HL-60 (cell line): ENCODE measurements at places on chromosomes 4 and X.

DNA sequence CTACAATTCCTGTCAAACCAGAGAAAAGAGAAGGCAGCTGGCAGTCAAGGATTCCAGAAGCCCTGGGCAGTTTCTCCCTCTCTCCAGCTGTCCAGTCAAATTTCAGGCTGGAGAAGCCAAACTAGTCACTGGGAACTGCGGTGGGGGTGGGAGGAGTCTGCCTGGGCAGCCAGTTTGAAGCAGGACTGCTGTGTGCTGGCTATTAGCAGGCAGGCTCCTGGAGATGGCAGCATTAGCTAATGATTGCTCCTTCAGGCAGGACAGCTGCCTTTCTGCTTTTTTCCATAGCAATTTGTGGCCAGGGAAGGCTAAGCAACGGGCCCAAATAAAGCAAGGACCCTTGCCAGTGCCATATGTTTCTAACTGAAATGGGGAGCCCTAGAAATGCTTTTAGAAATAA is 44.7 kb upstream of the FGF13 start:
- no peak for DNase-seq

GRCh38 chrX:38041237-38041636 is 34.9 kb downstream of the SYTL5 start:
- DNase-seq = no peak

DNA sequence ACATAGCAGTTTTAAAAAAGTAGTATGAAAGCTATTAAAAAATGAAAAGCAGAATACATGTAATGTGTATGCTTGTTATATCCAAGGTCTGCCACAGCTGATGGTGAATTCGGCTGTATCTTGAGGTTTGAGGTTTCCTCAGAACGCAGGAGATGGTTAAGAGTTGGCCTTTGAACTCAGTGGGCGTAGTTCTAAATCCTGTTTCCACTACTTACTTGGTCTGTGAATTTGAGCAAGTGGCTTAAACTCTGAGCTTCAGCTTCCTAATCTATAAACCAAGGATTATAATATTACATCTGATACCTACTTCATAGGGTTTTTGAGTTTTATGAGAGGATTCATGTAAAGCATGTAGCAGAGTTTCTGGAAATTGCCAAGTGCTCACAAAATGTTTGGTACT is 125.2 kb downstream of the STIM2 start:
- DNase-seq = peak; percentile 14

GRCh38 chr4:89538886-89539285 is 231.3 kb upstream of the GPRIN3 start:
- no peak for DNase-seq

- peak; percentile 79 for DNase-seq
These were observed at the start of gene STK26 for GRCh38 chrX:132022967-132023895. Gene STK26, plus strand, starts transcription at chrX:132023302. Its CDS starts 316 bp downstream, at chrX:132023618.

DNA sequence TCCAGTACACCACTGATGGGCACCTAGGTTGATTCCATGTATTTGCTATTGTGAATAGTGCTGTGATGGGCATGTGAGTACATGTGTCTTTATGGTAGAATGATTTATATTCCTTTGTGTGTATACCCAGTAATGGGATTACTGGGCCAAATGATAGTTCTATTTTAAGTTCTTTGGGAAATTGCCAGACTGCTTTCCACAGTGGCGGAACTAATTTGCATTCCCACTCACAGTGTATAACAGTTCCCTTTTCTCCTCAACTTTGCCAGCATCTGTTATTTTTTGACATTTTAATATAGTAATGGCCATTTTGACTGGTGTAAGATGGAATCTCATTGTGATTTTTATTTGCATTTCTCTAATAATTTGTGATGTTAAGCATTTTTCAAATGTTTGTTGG is 25.9 kb downstream of the CC2D2A start:
- DNase-seq = no peak

DNA sequence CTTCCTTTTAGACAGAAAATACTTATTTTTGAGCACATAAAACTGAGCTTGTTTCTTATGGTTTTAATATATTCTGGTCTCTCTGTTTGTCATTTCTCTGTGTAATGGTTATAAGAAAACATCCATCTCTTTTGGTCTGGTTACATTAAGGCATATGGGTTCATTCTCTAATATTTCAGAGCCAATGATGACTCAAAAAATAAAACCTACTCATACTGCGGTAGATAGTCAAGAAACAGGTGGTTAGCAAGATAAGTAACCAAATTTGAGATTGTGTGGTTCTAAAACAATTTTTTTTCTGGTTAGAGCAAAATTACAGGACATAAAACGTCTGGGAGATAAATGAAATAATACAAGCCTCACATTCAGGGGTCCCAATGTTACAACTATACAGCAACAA is 654.5 kb downstream of the STIM2 start:
- no peak for DNase-seq

- no peak for DNase-seq
These were observed 27.7 kb upstream of the DCLK2 start for GRCh38 chr4:150050566-150050965.

DNA sequence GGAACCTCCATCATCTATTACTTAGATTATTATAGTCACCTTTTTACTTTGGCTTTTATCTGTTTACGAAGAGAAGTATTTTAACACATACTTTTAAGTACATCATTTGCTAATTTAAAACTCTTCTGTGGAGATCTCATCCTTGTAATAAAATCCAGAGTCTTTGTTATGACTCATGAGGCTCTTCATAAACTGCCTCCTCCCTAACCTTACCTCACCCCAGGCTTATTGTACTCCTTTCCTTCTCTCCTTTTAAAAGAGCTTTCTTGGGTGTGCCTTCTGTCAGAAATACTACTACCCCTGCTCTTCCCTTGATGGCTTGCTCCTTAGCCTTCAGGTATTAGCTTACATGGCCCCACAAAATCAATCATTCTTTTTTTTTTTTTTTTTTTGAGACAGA is 6.6 kb downstream of the ARL9 start:
- no peak for DNase-seq

DNA sequence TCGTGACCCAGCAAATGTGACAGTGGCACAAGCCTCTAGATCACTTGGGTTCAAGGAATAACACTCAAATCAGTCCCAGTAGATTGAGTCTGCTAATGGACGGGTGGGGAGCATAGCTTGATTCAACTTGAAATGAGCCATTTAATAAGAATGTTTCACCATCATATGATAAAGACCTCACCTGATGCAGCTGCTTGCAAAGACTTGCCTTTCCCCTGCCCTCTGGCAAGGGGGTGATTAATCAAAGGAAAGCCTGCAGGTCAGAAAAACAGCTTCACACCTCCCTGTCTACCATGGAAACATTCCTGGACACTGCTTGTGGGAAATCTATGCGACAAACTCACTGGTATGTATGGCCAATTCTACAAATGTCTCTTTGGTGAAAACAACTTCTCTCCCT is 54.5 kb downstream of the CD99L2 start:
- no peak for DNase-seq

DNA sequence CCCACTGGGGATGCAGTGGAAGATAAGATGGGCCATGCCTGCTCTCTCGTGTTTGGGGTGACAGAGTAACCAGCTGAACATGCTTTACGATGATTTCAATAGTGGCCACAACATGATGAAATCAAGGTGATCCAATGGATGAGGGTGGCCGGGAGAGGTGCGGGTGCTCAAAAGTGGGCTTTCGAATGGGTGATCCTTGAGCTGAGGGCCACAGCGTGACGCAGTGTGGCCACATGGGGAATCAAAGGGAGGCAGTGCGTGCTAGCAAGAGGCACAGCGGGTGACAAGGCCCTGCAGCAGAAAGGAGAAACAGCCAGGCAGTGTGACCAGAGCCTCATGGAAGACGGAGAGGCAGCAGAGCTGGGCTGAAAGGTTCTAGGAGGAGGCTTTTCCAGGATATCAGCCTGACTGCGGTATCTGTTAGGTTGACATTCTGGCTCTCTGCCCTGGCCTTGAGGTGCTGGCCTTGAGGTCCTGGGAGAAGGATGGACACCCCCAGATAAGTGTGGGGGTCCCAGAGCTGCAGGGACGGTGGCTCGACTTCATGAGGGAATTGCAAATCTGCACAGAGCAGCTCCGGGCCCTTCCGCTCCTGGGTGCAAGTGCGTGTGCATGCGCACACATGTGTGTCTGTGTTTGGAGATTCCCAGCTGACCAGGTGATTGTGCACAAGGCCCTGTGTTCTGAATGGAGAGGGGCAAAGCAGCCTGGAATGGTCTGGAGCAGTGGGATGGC is 38.0 kb upstream of the GPR78 start:
- DNase-seq = no peak

DNA sequence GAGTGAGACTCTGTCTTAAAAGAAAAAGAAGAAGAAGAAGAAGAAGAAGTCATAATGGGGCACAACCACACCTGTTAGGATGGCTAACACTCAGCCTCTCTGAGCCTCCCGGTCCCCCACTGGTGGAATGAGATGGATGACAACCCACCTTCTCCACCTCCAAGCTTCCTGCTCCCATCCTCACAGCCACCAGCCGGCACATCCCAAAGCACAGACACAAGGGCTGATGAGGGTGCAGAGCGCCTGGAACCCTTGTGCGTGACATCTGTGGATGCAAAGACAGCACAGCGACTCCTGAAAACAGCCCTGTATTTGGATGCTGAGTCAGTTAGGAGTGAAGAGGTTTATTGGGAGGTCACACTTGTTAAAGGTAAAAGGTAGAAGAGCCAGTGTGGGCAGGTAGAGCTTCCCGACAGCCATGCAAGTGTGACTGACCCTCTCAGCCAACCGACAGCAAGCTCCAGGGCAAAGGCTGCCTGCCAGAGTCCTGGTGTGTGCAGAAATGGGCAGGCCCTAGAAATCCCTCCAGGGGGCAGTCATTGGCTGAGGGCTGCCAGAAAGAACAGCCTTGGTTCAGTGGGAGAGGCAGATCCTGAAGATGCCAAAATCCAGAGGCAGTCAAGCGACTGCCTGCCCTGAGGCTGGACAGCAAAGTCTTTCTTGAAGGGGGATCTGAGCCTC is 26.6 kb upstream of the MAN2B2 start:
- no peak for DNase-seq

DNA sequence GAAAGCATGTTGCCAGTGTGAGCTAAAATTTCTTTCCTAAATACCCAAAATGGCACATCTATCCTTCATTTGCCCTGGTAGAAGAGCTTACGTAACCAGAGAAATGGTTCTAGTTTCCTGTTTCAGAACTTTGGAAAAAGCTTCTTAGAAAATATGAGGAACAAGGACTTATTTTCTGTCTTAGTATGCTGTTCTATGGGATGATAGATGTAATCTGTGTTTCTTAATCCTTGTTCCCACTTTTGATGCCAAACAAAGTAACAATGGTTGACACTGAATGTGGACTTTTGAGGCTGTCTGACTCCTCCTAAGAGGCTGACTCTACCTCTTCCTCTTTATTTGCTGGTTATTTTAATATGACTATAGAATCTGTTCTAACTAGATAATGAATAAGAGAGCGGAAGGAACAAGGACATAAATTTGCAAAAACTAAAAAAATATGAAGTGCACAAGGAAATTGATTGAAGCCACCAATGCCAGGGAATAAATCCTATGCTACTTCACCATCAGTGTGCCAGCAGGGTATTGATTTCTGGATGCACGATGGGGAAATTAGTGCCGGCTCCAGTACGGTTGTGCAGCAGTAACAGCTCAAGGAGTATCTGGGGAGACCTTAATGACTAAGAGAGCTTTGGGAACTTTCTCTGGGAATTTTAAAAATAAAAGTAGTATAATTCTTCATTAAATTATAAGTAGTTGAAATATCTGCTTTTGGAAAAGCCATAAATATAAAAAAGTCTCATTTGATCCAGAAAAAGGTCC is 39.4 kb upstream of the TET2 start:
- no peak for DNase-seq

GRCh38 chrX:129980540-129981199 is 1.8 kb upstream of the BCORL1 start:
- no peak for DNase-seq

DNA sequence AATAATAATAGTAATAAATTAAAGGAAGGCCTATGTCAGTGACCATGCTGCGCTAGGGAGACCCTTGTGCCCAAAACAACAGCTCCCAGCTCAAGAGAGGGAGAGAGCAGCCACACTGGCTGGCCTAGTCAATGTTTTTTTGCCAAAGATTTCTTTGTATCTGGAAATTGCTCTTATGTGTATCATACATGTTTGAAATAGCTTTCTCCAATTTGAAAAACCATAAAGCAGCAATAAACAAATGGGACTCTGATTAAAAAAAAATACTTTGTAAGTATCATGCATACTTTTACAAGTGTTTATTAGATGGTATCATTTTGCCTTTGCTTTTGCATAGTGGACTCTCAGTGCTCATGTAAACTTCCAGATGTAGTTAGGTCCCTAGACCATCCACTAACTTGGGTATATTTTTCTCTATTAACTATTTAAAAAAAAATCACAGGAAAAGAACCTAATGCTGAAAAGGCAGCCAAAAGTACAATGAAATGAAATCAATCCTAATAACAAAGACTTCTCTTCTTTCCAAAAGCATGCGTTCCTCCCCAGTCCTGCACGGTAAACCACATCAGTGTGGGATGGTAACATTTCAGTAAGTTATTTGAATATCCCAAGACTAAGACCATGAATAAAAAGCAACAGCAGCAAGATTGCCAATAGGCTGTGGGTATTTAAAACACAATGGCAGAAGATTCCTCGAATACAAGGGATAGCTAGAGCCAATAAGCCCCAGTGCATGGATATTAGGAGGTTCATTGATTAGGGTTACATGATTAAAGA is 117.6 kb downstream of the PALLD start:
- no peak for DNase-seq

GRCh38 chr4:13470379-13470778 is 13.8 kb downstream of the RAB28 start:
- no peak for DNase-seq
